ENCODE measurements at places on chromosomes 6 and 20. TPM values are rescaled to one million over a fixed set of nuclear protein-coding genes. Genes with fewer than 3 reads are reported as not detected.

DNA sequence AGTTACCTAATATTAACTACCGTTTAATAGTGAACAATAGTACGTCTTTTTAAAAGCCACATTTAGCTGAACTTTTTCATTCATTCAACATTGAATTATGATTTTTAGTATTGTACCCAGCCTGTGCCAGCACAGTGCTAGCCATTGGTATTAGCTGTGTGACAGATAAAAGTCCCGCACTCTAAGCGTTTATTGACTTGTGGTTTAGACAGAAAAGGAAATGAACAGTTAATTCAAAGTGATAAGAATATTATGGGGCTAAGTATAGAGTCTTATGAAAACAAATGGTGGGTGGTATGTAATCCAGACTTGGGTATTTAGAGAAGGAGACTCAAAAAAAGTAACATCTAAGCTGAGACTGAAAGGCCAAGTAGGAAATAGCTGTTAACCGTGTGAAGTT is 202.3 kb downstream of the RPS12 start:
- DNase-seq = no peak

DNA sequence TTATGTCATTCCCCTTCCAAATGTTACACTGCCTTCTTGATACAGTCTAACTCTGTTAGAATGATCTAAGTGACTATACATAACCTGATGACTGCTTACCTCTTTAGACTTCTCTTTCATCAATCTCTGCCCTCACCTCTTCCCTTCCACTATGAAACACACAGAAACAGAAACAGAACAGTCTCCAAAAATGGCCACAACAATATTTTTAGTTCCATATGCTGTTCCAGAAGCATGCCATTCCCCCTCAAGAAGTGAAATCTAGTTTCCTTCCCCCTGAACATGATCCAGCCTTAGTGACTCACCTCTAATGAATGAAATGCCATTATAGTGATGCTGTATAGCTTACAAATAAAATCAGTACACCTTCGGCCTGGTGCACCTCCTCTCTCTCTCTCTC is 229.3 kb upstream of the TENT5A start:
- no peak for DNase-seq

DNA sequence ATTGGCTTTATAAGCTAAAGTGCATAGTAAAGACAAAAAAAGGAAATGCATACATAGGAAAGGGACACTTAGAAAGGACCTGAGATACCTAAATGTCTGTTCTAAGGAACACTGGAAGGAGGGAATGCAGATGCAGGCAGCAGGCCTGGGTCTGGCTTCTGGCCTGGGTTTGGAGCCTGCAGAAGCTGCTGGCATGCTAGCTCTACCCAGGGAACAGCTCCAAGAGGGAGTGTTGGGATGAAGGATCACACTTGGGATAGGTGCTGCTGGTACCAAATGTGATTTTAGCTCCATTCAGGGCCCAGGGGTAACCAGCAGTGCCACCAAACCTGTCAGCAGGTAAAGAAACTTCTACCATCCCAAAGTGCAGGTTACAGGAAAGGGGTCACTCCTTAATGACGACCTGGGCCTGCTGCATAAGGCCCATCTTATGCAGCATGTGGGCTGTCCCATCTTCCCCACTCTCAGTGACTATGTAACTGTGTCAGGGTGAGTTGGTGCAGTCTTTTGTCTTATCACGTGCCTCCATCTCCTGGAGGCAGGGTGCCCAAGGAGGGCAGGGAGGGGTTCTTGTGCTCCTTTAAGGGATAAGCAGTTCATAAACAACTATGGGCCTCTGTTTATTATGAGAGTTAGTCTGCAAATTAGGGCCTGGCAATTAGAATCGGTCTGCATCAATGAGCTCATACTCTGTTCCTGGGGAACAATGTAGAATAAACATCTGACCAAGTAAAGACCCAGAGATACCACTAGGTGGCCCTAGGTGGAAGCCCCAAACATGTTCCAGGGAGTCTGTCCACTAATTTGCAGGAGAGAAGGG is 26.9 kb downstream of the DDX27 start:
- DNase-seq = no peak

Gene CHRNA4
- 0.21 TPM for total RNA-seq

GRCh38 chr6:83921315-83921714 is 61.8 kb downstream of the CYB5R4 start:
- no peak for DNase-seq

Gene OOEP
- total RNA-seq = not detected

Gene PTGIS
- 156 TPM for total RNA-seq

- no peak for DNase-seq
Observed at GRCh38 chr6:111804627-111805235, 68.5 kb downstream of the FYN start.

GRCh38 chr20:11952639-11953038 is 34.9 kb downstream of the BTBD3 start:
- no peak for DNase-seq

DNA sequence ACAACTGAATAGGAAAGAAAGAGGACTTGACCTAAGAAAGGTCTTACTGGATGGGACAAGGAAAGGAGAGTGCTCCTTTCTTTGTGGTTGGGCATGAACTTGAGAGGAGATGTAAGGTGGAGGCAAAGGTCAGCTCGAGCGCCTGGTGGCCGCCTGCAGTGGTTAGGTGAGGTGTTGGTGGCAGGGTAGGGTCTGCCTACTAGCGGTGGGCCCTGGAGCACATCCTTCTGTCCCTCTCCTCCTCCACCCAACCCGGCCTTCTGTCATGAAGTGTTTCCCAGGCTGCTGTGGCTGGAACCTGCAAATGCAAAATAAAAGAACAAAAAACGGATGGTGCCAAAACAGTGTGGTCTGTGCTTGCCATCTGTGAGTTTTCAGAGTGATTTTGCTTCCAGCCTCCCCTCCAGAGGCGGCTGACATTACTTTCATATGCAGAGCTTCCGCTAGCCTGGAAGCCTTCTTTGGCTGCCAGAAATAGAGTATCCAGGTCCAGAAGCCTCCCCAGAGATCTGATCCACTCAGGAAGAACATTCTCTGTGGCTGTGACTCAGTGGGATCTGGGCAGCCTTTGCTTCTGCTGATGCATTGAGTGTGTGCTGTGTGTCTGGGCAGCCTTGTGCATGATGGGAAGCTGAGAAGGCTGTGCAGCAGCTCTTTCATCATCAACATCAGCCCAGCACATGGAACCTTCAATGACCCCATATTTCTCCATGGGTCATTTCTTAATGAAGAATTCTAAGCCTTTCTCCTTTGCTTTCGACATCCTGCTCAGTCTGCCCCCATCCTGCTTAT is 79.8 kb upstream of the FAM184A start:
- peak; percentile 68 for DNase-seq

DNA sequence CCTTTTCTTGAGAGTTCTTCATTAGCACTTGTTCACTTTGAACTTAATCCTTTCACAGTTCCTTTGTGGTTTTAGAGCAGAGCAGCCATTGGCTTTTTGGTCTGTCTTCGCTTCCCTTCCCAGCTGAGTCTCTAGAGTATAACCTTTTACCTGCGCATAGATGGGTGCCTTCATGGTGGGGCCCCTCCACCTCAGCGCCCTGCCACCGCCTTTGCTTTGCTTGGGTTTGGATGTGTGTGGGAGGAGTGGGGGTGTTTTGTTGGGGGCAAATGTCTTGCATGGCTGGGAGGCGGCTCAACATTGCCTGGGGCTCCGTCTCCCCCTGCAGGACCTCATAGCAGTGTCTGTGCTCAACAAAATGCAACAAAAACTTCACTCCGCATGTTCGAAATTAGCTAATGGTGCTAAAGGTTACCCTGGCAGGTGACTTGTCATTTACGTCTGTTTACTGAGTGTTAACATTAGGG is 11.9 kb downstream of the PYGB start:
- no peak for DNase-seq

Gene ZNF165
- total RNA-seq = 2.1 TPM

DNA sequence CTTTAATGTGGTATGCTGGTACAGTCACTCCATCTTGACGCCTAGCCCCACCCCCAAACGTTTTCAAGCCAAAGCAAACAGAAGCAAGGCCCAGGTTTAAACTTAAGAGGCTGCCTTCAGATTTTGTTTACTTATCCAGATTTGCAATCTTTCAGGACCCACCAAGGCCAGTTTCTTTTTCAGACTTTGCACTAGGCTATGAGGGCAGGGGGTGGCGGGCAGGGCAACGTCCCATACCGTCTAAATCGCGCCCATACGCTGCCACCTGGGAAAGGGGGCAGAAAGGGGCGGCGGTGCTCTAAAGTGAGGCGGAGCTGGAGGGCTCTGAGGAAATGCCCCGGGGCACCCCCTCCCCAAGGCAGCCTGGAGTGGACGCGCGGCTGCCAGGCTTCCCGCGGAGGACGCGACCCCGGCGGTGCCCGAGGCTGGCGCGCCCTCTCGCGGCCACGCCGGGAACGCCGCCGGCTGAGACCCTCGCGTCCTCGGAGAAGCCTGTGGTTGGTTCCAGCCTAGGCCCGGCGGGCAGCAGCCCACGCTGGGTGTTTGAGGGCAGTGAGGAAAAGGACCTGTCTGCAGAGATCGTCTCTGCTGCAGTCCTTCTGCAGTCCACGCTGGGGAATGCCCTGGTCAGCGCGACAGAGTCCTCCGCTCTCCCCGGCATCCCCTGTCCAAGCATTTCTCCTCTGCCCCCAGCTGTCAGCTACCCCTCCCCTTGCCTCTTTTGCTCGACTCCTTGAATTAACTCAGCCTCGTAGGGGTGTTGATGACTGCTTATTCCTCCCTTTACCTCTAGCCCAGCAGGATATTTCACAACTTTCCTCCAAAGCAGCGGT is 129.2 kb upstream of the PRND start:
- no peak for DNase-seq

Gene MED23
- 37.4 TPM for total RNA-seq

Gene DDX43
- 3.7 TPM for total RNA-seq

Gene NEDD9
- 36.2 TPM for total RNA-seq

DNA sequence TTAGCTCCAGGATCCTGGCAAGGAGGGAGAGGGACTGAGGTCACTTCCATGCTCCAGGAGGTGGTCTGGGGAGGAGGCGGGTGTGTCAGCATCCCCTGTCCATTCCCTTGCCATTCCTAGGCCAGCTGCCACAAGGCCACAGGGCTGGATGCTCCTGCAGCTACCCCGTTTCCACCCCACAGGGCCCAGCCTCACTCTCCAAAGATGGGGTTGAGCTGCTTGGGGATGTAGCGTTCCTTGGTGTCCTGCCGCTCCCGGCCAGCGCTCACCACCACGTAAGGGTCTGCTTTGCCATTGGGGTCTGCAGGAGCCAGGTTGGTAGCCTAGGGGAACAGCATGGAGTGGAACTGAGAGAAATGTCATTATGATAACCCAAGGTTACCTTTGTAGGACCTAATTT is 23.0 kb downstream of the ERGIC3 start:
- DNase-seq = no peak

DNA sequence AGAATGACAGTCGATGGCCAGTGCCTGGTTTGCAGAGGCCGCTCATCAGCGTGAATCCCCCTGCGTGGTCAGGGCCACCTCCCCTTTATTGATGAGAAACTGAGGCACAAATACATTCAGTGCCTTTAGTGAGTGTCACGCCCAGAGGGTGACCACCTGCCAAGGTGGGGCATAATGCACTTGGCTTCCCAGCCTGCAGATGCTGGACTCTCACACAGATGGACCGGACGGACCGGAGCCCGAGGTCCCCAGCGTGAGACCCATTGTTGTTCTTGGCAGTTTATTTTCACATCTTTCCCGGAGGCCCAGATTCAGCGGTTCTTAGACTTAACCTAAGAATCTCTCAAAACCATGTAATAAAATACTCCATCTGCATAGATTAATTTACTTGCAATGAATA is 74.4 kb downstream of the YTHDF1 start:
- no peak for DNase-seq

DNA sequence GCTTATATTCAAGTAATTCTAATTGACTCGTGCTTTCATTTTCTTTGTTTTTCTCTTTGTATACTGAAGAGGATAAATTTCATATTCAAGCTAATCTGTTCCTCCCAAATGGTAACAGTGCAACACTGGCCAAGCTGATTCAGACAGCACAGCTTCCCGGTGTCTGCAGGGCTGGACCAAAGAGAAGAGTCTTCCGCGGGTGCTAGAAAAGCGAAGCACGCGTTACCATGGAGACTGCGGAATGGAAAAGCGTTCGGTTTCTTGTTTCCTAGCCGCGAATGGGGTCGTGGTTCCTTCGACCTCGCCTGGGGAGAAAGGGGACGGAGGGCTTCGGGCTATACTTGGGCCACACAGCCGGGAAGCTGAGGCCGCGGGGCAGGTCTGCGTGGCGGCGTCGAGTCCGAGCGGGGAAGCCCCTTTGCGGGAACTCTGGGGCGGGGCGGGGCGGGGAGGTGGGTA is 6.2 kb upstream of the ZNF311 start:
- peak; percentile 30 for DNase-seq

Gene MOG
- not detected for total RNA-seq

Gene INSM1
- not detected for total RNA-seq

- DNase-seq = no peak
Observed at GRCh38 chr20:8909596-8909995, 159.3 kb upstream of the PLCB4 start.

- no peak for DNase-seq
Observed at GRCh38 chr6:47464052-47464451, 13.5 kb upstream of the CD2AP start.

GRCh38 chr6:127460465-127460864 is 1.3 kb upstream of the KIAA0408 start:
- DNase-seq = no peak

Gene NHLRC1
- 2.3 TPM for total RNA-seq

DNA sequence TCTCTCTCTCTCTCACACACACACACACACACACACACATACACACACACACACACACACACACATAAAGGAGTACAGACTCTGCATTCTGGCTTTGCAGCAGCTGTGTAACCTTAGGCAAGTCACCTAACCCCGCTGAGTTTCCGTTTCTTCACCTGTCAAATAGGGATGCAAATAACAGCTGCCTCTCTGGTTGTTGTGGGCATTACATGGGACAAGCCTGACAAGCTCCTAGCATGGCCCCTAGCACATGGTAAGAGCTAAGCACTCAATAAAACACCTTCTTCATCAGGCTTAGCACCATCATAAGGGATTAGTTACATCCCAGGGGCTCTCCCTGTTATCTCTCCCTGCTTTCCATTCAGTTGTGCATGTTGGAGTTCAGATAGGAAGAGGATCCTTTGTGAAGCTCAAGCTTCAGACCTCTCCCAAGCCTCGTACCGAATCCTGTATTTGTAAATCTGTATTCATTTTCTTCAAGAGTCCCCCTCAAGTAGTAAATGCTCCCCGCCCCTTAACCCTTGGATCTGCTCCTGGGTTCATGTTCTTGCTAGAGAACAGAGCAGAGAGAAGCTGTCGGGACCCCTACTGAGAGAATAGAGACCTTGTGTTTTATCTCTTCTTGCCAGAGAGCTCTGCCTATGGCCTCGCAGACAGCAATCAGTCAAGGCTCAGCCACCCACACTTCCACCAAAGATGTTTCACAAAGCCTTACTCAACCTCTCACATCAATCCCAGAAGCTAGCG is 2.2 kb downstream of the SLC13A3 start:
- no peak for DNase-seq

DNA sequence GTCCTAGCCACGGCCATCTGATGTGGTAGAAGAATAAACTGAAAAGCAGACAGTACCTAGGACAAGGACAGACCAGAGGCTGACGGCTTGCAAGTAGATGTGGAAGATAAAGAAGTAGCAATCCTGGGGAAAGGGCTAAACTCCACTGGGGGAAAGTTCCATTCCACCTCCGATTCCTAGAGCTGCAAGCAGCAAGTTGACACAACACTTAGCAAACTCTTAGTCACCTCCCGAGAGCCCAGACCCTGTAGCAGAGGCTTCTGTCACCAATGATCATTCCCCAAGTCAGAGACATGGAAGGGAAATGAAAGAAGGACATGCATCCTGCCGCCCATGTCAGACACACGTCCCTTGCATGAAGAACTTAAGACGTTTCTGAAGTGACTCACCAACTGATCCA is 99.2 kb upstream of the RPS6KA2 start:
- no peak for DNase-seq

Measured in uterus (tissue), 4 donors.